ENCODE measurements at places on chromosomes 1 and 21.
A peak's percentile ranks its signal among the peaks of the same experiment; 100 is the strongest.

GRCh38 chr1:117925981-117926380 lies 3.4 kb downstream of the GDAP2 start:
- no peak for DNase-seq

DNA sequence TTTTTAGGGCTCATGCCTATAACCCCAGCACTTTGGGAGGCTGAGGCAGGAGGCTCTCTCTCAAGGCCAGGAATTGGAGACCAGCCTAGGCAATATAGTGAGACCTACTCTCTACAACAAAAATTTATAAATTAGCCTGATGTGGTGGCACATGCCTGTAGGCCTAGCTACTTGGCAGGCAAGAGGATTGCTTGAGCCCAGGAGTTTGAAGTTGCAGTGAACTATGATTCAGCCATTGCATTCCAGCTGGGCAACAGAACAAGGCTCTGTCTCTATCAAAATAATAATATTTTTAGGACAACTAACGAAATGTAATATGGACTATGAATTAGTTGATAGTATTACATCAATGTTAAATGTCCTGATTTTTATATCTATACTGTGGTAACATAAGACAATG lies 68.8 kb upstream of the ARID1A start:
- DNase-seq = no peak

GRCh38 chr1:55262822-55263221 lies 47.7 kb upstream of the USP24 start:
- DNase-seq = no peak

- DNase-seq = no peak
Measured at GRCh38 chr1:10189659-10190058, 20.7 kb upstream of the KIF1B start.

DNA sequence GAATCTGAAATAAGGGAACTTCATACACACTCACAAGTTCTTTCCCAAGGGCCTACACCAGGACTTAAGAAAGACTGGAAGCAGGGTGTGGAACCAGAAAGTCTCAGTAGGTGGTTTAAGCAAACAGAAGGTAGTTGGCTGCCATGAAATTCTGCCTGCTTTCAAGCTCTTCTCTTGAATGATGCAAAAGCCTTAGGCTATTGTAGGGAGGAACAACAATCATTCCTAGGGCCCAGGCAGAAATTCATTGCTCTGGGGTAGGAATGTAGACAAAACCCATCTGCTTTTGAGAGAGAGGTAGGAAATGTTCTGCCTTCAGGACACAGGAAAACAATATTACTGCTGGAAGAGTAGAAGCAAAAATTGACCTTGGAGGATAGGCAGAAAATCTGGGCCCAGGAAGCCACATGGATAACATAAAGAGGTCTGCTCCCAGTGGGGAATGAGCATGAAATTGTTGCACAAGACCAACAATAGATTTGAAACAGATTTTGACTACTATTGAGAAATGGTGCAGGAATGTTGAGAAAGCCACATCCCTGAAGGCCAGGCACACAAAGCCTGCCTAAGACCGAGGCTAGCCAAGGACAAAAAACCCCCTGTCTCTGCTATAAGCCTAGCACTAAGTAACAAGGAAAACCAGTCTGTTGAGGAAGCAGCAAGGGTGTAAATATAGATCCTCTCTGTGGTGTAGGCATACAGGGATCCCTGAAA lies 22.7 kb upstream of the SFT2D2 start:
- no peak for DNase-seq

- no peak for DNase-seq
Measured at GRCh38 chr1:185608177-185608576, 126.0 kb upstream of the HMCN1 start.

DNA sequence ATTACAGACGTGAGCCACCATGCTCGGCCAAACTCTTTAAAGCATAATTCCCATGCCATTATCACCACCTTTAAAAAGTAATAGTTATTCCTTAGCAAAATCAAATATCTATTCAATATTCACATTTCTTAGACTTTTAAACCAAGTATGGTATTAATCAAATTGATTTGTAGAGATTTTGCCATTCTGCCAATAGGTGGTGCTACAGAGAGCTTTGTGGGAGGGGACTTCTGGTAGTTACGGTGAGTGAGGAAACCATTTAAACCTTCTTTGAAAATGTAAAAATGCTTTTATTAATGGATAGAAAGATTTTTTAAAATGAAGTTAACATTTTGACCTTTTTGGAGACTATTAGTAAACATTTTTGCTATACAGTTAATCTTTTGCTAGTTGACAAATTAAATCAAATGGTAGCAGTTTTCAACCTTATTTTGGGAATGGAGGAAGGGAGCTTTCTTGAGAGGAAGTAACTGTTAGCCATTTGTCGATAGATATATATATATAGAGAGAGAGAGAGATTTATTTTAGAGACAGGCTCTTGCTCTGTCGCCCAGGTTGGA lies 19.3 kb downstream of the IARS2 start:
- DNase-seq = peak; percentile 23

GRCh38 chr1:160260406-160261382 lies 1.7 kb downstream of the DCAF8 start:
- no peak for DNase-seq

Data from BE2C (cell line).